LNCaP clone FGC (cell line): ENCODE measurements at places on chromosomes 16 and 17.
A peak's percentile ranks its signal among the peaks of the same experiment; 100 is the strongest.

DNA sequence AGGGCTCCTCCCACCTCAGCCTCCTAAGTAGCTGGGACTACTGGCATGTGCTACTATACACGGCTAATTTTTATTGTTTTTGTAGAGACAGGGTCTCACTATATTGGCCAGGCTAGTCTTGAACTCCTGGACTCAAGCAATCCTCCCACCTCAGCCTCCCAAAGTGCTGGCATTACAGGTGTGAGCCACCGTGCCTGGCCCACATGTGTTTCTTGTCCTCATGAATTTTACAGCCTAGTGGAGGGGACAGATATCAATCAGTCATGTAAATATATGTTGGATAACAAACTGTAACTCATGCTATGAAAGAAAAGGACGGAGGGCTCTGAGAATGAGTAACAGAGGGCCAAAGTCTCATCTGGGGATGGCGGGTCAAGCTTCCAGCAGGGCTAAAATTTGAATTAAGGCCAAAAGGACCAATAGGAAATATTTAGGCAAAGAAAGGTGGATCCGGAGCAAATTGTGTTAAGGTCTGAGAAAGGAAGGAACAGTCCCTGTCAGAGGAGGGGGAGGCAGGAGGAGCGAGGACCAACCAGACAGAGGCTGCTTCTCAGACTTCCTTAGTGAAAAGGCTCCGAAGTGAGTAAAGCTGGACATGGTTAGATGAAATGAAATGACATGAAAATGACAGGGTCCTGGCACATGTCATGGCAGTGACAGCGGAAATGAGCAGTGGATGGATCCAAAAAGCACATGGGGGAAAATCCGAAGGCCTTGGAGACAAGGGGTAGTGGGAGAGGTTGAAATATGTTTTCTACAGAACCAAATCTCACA lies 3.8 kb downstream of the PDZD9 start:
- DNase-seq = no peak

DNA sequence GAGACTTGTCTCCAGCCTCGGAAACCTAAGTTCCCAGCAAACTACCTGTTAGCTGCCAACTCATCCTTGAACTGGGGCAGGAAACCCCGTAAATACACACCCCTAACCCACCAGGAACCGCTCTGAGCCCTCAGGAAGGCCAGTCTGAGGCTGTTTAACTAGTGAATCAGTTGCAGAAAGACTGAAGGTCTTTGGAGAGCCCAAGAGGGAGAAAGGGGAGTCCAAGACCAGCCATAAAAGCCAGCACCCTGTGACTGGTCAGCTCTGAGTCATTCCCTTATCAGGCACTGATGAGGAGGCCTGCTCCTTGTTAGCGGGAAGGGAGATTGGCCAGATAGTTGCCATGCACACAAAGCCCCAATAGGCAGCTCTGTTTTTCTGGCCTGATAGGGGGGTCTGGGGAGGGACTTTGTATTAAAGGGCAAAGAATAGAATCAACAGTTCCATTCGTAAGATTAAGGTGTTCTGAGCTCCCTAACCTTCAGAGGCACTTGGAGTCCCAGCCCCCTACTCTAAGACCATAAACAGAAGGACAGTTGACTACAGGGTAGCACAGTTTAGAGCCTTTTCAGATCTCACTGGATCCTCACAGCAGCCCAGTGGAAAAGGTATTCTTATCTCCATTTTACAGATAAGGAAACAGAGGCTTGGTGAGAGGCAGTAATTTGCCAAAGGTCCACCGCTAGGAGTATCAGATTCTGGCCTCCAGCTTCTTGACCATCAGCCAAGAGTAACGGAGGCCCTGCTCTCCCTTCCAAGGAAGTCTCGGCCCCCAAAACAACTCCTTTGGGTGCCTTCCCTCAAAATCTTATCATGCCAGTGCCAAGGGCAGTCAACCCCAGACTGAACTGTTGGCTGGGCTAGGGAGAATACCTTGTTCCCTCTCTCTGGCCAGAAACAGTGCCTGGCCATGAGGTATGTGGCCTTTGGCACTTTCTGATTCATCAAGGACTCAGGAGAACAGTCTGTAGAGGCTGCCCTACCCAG lies 2.2 kb upstream of the KRT19 start:
- no peak for DNase-seq

- no peak for DNase-seq
Observed at GRCh38 chr16:66175636-66176035, 190.9 kb upstream of the CDH5 start.

- no peak for DNase-seq
Observed at GRCh38 chr16:8694795-8695728, 20.6 kb downstream of the ABAT start.

GRCh38 chr16:31331807-31332301 lies 23.1 kb upstream of the ITGAX start:
- DNase-seq = no peak

GRCh38 chr17:78935419-78936323 lies 10.5 kb upstream of the TIMP2 start:
- DNase-seq = no peak

GRCh38 chr16:69775563-69775962 lies 13.4 kb downstream of the WWP2 start:
- DNase-seq = no peak

GRCh38 chr17:27343977-27344607 lies 50.2 kb downstream of the WSB1 start:
- DNase-seq = no peak

DNA sequence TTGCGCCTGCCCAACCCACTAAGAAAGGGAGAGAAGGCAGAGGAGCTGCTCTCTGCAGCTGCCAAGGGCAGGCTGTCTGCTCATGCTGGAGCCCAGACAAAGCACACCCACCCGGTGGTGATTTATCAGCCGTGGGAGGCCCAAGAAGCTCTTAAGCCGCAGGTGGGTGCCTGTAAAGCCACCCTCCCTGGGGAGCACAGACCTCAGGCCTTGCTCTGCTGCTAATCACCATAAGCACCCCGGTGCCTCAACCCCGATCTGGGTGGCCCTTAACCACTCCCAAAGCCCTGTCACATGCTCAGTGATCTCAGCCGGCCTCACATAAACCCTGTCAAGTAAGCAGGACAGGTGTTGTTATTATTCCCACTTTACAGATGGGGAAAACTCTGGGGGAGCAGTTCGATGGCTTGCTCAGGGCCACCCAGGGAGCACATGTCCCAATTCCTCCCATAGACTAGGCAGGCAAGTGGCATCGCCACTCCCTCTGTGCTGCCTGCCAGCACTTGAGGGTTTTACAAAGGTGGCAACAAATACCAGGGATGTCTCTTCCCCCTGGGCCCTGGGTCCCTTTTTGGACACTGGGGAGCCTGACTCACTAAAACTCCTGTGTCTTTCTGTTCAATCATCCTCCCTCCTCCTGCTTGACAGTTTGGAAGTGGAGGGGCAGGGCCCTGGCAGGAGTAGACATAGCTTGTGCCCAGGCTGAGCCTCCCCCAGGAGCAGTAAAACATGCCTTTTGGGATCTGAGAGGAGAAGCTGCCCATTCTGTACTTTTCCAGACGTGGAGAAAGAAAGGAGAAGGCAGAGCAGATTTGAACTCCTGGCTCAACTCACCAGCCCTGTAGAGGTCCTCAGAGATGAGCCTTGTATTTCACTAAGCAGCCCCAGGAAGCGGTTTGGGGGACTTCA lies 299.3 kb downstream of the SOX9 start:
- DNase-seq = no peak

DNA sequence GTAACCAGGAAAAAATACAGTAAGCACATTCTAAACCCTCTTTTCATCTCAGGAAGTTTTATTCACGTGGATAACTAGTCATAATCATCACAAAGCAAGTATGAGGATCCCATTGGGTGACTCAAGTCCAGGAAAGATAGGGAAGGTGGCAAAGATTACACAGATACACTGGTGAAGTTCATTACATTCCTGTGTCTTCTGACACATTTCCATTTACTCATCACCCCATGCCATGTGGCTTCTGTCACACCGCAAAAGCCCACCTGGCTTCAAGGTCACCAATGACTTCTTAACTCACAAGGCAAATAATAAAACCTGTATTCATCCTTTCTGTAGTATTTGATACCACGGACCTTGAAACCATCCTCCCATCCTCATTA lies 17.0 kb downstream of the HS3ST3A1 start:
- DNase-seq = no peak

GRCh38 chr17:39270923-39271322 lies 45.2 kb upstream of the STAC2 start:
- DNase-seq = no peak

- DNase-seq = peak; percentile 56
Observed at GRCh38 chr17:28057731-28058246, 15.3 kb downstream of the NLK start.

DNA sequence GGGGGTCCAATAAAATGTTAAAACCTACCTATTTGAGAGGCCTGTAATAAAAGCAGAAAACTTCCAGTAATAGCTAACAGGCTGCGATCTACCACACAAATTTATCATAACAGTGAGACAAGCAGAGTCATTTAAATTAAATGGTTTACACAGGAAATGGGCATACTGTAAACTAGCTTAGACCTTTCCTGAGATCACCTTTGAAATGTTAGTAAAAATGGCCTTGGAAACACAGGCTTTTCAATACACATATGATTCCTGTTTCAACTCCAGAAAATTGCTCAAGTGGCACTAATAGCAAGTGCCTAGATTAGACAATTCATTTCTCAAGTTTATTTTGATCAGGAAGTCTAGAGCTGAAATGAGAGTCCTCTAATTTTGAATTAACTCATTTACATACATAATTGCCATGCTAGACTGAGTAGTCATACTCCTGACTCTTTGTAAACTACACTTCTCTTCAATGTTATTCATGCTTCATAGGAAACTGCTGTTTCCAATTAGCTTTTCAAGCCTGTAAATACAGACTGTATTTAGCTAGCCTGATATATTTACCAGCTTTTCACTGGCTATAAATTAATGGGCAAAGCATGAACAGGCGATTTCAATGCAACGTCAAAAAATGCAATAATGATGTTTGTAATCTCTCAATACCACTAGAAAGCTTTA lies 43.3 kb downstream of the PARN start:
- no peak for DNase-seq

GRCh38 chr17:13346996-13347762 lies 254.6 kb downstream of the HS3ST3A1 start:
- DNase-seq = no peak

DNA sequence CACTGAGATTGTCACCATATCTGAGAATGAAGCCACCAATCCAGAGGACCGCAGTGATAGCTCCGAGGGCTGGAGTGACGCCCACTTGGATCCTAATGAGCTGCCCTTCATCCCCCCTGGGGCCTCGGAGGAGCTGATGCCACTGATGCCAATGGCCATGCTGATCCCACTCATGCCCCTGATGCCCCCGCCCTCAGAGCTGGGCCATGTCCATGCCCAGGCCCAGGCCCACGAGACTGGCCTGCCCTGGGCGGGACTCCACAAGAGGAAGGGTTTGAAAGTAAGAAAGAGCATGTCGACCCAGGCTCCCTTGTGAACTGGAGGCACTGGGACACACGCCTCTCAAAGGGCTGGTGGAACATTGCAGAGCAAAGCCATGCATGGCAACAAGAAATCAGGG lies 2.0 kb downstream of the SPPL2C start:
- no peak for DNase-seq

GRCh38 chr17:28331891-28332420 lies 3.3 kb downstream of the IFT20 start:
- DNase-seq = no peak

DNA sequence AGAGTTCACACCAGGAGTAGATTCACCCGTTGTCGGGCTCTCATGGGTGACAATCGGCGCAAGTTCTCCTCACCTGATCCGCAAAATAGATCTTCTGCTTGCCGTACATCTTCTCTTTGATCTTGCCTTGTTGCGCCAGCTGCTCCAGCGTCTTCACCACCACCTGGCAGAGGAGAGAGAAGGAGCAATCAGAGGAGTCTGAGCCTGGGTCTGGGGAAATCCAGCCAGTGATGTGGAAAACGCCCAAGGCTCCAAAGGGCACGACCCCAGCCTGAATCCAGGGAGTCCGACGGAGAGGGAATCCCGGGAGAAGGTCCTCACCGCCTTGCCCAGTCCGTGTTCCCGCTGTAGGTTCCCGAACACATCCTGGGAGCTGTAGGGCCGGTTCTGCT lies 393 bp downstream of the PSMC3IP start:
- no peak for DNase-seq

DNA sequence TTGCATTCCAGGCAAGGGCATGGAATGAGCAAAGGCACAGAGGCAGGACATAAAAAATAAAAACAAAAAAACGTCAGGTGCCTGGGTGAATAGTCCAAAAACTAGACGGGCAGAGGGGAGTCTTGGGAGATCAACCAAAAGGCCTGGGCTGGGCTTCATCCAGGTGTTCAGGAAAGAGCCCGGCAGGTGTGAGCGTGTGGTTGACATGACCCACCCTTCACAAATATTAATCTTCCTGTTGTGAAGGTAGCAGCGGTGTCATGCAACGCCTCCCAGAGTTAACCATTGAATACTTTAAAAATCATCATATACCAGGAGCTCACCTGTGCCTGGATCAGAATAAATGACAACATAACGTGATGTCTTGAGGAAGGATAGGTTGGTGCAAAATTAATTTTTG lies 90.6 kb downstream of the USP22 start:
- DNase-seq = no peak

GRCh38 chr17:61551255-61551742 lies 39.7 kb downstream of the NACA2 start:
- DNase-seq = no peak

GRCh38 chr16:65153365-65154105 lies 31.7 kb upstream of the CDH11 start:
- no peak for DNase-seq

GRCh38 chr16:10824111-10824893 lies 5.7 kb upstream of the TVP23A start:
- DNase-seq = peak; percentile 63

- DNase-seq = no peak
Observed at GRCh38 chr17:80859002-80859941, 132.4 kb upstream of the CHMP6 start.

- DNase-seq = no peak
Observed at GRCh38 chr16:85303354-85303883, 191.1 kb upstream of the CIBAR2 start.

DNA sequence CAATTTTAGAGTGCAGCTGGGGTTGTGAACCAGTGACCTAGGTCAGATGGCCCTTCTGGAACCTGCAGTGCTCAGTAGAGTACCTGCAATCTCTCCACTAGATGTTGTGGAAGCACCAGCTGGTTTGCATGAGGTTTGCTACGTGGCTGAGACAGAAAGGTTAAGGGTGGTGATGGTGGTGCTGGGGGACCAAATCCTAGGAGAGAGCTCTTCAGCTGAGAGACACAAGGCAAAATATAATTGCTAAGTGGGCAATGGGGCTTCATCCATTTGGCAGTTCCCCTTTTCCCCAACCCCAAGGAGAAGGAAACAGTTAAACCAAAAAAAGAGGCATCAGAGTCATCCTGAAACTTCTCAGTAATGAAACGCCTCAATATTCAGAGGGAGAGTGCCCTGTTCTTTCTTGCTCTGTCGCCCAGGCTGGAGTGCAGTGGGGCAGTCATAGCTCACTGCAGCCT lies 13.9 kb downstream of the ITPRIPL2 start:
- no peak for DNase-seq

- no peak for DNase-seq
Observed at GRCh38 chr16:80652441-80652840, 111.6 kb downstream of the DYNLRB2 start.
